ENCODE measurements at places on chromosomes 13 and 19.

DNA sequence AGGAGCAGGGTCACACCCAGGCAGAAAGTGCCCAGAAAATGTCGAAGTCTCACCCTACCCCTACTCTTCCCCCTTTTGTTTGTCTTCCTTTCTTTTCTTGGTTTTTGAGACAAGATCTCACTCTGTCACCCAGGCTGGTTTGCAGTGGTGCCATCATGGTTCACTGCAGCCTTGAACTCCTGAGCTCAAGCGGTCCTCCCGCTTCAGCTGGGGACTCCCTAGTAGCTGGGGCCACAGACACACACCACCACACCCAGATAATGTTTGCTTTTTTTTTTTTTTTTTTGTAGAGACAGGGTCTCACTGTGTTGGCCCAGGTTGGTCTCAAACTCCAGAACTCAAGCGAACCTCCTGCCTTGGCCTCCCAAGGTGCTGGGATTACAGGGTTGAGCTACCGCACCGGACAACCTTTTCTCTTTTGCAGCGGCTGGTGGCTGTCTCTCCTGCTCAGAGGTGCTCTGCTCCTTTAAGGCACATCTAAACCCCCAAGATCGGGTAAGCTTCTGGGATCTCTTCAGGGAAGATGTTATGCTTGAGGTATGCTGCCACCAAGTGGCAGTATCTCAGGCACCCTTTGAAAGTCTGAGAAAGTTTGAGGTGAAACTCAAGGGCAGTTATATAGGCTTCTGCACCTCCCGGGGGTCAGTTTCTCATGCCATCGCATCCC, 22.4 kb upstream of the EBI3 start:
- no peak for DNase-seq

GRCh38 chr19:53057904-53058580, 13.5 kb downstream of the ERVV-2 start:
- DNase-seq, result no peak

GRCh38 chr13:34578471-34578870, 363.6 kb upstream of the NBEA start:
- no peak for DNase-seq

DNA sequence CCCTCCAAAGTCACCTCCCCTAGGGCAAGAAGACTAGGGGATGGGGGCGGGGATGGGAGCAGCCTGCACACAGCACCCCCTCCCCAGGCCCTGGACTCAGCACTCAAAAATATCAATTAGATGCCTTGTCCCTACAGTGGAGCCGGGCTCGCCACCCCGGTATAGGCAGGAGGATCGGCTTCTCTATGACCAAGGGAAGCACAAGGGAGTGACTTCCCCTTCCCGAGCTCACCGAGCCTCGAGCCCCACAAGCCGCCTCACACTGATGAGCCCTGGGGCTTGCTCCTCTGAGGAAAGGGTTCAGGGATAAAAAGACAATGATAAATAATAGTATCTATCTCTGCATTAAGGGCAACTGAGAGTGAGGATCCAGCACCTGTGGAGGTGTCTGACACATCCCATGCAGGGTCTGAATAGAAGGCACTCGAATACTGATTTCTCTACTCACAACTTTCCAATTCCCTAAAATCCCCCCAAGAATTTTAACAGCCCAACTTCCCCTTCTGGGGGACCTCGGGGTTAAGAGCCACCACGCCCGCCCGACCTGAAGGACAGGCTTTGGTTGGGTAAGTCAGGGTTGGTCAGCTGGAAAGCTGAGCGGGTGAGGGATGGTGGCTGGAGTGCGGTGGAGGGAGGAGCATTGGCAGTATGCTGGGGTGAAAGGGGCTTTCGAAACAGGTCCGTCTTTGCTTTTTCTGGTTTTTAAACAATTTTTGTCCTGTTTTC, 51.3 kb downstream of the STK24 start:
- DNase-seq, result no peak

- DNase-seq, result peak; percentile 39
Measured at GRCh38 chr19:10408511-10409283, 5.4 kb upstream of the CDC37 start.

DNA sequence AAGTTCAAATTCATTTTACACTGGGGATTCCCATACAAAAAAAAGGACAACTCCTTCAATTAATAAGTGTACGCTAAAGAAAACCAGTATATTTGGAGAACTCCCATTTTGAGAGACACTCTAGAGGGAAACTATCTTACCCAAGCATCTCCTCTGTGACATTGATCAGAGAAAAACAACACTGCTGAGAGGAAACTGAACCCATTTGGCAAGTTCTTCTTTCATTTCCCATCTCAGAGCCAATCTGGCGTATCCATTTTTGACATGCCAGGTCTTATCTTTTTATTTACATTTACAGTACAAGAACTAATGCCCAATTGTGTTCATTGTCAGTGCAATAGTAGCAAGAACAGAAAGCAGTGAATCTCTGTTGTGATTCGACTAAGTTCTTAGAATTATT, 30.1 kb downstream of the LIG4 start:
- DNase-seq, result no peak

DNA sequence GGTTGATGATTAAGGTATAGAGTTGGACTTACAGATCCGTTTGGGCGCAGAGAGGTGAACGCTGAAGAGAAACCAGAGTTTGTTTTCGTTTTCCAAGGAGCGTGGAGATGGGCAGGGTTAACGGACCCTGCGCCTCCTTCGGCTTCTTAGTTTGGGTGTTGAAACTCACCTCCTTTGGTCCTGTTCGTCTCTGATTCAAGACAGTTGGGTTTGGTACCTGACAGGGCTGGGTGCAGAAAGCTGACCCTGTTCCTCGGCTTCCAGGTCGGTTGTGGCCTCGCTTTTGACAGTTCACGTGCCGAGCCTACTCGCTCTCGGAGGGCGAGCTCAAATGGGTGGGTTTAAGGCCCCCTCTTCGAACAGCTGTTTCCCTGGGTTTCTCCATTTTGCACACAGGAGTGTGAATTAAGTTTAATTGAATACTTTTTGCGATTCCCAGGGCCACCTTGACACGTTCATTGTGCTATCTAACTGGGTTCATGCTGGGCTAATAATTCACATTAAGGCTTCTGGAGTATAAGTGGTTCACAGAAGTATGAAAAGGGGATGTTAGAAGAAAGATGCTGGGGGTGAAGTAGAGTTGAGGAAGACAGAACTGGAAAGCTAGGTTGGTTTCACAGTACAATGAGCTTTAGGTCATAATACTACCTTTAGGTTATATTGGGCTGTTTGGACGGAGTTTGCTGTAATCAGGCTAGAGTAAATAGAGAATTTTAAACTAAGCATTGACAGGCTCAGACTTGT, 638 bp downstream of the USPL1 start:
- DNase-seq, result no peak

GRCh38 chr19:44845612-44846454, at the start of gene NECTIN2:
TSS of gene NECTIN2 (plus strand) at chr19:44846297. CDS start at chr19:44846526, 229 bp downstream.
- peak; percentile 64 for DNase-seq

DNA sequence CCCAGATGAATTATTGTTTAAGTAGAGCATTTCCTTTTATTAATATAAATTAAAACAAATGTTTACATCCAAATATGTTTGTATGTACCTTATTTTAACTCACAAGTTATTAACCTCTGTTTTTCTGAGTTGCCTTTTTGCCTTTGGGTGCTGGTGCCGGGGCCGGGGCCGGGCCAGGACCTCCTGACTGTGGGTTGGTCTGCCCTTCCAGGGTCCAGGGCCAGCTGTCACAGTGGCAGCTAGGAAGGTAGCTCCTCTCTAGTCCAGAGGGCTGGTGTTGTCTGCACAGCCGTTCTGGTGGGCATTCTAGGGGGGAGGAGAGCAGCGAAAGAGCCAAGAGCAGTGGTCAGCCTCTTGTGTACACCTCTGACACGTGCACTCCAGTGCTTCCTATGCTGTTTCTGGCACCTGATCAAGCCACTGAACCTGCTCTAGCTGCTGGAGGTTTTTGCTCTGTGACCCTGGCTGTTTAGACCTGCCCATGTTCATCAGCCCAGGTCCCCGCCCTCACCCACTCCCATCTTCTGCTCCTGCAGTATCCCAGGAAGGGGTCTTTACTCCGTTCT, 2.0 kb upstream of the UBA2 start:
- no peak for DNase-seq

- no peak for DNase-seq
Measured at GRCh38 chr13:61989978-61990377, 574.3 kb upstream of the PCDH20 start.

GRCh38 chr13:36858290-36858689, 39.3 kb downstream of the RFXAP start:
- no peak for DNase-seq

DNA sequence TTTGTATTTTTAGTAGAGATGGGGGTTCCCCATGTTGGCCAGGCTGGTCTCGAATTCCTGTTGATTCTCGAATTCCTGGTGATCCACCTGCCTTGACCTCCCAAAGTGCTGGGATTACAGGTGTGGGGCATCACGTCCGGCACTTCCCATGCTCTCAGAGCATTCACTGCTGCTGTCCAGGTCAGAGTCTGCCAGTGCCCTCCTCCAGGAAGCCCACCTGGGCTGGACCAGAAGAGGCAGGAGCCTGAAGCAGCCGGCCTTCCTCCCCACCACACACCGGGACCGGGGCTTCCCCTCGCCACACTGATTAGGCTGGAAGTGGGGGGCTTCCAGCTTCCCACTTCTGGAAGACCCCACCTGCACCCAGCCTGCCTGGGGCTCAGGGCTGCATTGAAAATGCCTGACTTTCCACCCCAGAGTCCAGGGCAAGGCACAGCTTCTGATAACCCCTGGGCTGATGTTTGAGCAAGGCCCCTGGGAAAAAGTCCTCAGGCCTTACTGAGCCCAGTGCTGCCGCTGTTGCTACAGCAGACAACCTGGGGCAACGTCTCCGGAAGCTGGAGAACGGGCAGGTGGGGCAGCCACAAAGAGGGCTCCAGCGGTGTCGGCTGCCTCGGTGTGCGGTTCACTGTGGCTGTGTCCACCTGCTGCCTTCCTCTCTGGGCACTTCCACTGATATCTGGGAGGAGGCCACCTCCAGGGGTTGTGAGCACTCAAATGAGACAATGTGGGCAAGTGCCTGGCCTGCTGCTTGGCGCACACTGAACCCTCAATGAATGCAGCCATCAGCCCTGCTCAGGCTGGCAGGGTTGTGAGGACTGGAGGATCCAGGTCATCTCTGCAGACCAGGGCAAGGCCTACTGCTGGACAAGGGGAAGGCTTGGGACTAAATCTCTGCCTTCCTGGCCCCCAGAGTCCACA, 22.6 kb downstream of the CEBPA start:
- DNase-seq, result no peak

GRCh38 chr19:7914598-7915045, at the start of gene TGFBR3L:
TSS of gene TGFBR3L (plus strand) at chr19:7914830.
- no peak for DNase-seq

- no peak for DNase-seq
Measured at GRCh38 chr19:18158467-18158866, 5.5 kb downstream of the PIK3R2 start.

- no peak for DNase-seq
Measured at GRCh38 chr19:18635831-18636182, 1.0 kb upstream of the KLHL26 start.

- no peak for DNase-seq
Measured at GRCh38 chr13:47066226-47066625, 169.4 kb upstream of the HTR2A start.

- DNase-seq, result no peak
Measured at GRCh38 chr13:31767175-31767900, 28.0 kb downstream of the RXFP2 start.

GRCh38 chr19:5296457-5297271, 43.9 kb downstream of the PTPRS start:
- DNase-seq, result no peak
